ENCODE measurements at places on chromosomes 7 and 10.

DNA sequence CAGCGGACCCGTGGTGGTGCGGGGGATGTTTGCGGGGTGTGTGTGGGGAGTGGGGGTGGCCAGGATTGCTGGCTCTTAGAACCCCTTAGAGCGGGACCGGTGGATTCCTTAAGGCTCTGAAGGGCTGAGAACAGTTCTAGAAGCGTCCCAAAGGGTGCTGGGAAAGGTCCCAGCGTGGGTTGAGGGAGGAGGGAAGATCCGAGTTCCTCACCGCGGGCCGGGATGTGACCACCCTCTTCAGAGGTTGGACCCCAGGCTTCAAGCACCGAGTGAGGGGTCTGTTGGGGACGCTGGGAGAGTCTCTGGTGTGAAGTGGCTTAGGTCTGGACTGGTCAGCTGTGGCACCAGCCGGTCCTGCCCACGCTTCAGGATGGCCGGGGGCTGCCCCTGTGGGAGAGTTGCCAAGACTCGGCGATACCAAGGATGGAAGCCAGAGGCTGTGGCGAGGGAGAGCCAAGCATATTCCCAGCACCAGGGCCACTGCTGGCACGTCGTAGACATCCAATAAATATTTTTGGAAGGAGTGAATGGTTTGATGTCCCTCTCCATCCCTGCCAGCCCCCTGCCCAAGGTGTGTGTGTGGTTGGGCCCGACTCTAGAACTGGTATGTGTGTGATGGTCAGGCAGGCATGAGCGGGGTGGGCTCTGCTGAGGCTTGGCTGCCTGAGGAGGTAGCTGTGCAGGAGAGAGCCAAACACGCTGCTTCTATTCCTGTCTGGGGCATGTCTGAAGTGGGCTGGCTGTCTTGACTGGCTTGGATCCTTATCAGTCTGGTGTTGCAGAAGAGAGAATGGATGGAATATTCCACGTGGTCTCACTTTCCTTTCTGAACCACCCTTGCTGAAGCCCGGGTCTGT is 19.2 kb downstream of the ZNF775 start:
- no peak for DNase-seq

DNA sequence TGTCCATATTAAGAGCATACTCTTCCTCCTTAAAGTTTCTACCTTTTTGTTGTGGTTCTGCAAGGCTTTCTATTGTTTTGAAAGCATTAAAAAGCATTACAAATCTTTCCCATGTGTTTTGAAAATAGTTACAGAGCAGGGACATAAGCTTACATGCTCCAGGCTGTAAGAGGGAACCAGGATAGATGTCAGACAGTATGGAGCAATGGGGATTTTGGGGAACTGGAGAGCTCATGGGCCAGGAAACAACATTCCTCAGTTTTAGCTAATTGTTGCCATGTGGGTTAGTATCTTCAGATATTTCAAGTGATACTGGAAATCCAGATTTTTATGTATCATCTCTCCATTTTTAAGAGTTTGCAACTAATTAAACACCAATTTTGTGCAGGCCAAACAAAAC is 3.5 kb downstream of the MDFIC start:
- DNase-seq = no peak

DNA sequence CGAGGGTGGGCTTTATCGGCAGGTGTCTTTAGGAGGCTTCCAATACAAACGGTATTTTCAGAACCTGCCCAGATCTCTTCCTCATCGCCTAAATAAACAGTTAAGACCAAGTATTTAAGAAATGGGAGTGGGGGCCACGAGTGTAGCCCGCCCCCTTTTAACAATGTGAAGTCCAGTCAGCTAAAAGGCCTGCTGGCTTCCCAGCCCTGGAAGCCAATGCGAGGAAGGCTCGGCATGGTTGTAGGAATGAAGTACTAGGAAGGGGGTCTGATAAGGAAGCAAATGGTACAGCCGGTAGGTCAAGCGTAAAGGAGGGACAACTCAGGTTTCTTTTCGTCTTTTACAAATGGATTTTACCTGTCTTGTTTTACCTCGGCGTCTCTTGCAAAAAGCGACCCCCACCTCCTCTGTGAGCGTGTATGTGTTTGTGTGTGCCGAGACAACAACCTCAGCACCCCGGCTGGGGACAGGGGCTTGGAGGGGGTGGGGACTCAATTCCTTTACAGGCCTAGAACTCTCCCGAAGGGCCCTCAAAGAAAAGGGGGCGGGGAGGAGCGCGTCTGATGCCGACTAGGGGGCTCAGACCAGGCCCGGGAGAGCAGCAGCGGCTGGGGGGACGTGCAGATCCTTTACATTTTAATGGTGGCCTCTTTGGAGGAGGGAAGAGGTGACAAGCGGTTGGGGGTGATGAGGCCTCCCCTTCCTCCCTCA is 147.6 kb downstream of the GPR85 start:
- DNase-seq = peak; percentile 14

GRCh38 chr10:22570234-22570633 is 144.1 kb downstream of the PIP4K2A start:
- DNase-seq = no peak

- DNase-seq = no peak
These were observed 220.7 kb upstream of the GLI3 start for GRCh38 chr7:42457663-42458062.

GRCh38 chr7:664997-665735 is 61.3 kb upstream of the DNAAF5 start:
- DNase-seq = no peak

- no peak for DNase-seq
These were observed 194.9 kb downstream of the KCNMA1 start for GRCh38 chr10:77442699-77443189.

DNA sequence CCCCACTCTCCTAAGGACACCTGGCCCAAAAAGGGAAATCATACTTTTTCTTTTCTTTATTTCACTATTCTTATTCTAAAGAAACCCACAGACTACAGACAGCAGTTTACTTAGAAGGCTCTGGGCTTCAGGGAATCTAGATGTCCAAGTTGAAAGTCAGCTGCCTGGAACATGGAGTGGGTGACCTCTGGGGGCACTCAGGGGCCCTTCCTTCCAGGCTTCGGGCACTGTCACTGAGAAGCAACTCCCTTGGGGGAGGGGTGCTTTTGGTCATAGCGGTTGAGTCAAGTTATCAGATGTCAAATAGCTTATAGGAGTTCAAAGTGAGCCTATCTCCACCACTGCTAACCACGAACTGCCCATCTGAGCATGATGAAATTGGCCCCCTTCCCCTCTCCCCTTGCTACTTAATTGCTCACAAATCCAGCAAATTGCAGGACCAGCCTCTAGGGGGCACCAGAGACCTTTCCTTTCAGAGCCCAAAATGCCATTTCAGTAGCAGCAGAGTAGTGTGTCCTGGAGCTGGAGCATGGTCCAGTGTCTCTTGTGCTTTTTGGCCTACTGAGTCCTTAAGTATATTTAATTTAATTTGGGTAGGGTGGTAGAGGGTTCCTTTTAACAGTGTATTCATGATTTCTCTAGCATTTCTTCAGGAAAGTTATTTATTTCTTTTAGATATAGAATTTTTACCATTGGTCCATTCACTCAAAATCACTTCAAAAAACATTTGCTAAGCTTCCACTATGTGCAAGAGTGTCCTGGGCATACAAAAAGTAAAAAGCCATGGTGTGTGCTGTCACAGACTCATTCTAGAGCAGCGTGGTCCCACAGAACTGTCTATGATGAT is 463.8 kb downstream of the KCNMA1 start:
- peak; percentile 53 for DNase-seq

- no peak for DNase-seq
These were observed 135.6 kb upstream of the RET start for GRCh38 chr10:42941295-42941644.

DNA sequence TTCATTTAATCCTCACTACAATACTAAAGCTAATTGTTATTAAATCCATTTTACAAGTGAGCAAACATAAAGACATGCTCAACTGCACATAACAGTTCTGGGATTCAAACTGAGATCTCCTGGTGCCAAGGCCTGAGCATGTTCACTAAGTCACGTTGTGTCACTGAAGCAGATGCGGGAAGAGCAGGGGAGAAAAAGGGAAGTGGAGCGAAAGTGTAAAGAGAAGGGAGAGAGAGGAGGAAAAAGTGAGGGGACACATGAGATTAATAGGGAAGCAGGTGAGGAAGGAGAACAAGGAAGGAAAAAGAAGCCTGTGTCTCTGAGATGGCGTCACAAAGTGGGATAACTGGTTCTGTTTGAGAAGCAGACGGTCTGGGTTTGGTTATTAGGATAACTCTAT is 38.9 kb upstream of the KAT6B start:
- DNase-seq = no peak

- no peak for DNase-seq
These were observed 40.6 kb downstream of the PYROXD2 start for GRCh38 chr10:98374217-98374985.

GRCh38 chr10:98338896-98339295 is 70.9 kb upstream of the LOXL4 start:
- DNase-seq = no peak

DNA sequence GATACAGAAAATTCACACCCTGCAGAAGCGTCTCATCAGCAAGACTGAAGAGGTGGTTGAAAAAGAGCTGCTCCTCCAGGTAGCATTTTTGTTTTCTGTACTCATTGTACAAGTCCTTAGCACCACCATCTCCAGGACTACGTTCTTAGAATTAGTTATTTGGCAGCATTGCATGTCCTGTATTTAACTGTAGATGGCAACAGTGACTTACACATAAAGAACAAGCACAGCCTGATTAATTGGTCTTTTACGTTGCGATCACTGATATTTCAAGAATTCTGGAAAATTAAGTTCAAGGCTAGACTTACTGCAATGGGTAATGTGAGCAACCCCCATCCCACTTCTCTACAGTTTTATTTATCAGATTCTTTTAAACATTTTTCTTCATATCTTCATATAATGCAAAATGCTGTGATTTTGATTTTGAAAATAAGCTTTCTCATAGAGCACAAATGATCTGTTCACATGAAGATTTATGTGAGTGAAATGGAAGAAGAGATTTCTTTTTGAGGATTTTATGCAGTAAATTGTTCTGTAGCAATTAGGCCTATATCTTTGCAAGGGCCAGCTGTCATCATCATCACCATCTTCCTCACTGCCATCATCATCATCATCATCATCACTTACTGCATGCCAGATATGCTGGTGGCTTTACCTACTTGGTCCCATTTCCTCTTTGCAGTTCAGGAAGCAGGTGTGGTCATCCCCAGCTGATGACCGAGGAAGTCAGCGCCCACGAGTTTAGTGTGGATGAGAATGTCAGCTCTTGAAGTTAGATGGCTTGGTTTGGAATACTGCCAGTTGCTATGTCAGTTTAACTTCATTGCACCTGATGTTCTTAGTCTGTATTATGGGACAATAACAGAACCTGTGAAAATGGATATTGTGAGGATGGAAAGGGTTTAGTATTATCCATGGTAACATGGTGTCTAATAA is 53.4 kb downstream of the CFAP58 start:
- no peak for DNase-seq

DNA sequence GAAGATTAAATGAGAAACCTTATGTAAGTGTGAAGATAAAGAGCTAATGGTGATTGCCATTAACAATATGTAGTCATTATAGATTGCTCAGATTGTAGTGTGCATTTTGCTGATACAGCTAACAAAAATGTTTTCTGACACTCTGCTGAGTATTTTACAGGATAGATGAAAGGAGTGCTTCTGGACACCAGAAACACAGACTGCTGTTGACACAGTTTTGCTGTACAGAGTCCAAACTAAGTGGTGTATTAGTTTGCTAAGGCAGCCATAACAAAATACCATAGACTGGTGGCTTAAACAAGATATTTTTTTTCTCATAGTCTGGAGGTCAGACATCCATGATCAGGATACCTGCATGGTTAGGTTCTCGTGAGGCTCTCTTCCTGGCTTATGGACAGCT is 2.2 kb downstream of the SMC3 start:
- DNase-seq = no peak

GRCh38 chr10:8130973-8131911 is 76.8 kb downstream of the GATA3 start:
- no peak for DNase-seq

DNA sequence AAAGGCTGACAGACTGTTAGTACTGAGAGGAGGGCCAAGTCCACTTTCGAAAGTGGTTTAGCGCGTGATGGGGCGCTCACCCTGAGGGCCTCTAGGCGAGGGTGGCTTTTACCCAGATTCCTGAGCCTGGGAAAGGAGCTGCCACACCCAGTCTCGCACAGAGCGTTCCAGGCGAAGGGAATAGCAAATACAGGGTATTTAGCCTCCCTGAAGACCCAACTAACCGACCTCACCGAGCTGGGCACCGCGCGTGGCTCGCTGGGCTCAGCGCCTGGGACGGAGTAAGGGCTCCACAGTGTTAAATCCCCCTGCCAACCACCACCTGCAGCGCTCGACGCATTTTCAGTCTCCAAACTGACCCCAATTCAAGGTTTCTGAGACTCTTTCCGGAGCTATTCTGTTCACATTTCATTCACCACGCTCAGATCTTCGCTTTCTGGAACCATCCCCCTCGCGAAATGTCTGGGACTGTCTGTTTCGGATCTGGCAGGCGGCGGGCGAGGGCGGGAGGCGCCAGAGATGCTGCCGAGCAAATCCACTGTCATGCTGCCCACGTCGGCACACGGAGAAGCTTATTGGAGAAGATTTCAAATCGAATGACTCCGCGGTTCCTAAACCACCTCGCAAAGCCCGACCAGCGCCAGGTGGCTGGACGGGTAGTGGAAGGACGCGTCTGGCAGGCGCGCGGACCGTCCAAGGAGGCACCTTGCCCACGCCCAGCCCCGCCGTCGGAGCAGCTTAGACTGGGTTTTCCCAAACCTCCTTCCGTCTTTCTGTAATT is 1.4 kb upstream of the OSBPL3 start:
- peak; percentile 24 for DNase-seq

DNA sequence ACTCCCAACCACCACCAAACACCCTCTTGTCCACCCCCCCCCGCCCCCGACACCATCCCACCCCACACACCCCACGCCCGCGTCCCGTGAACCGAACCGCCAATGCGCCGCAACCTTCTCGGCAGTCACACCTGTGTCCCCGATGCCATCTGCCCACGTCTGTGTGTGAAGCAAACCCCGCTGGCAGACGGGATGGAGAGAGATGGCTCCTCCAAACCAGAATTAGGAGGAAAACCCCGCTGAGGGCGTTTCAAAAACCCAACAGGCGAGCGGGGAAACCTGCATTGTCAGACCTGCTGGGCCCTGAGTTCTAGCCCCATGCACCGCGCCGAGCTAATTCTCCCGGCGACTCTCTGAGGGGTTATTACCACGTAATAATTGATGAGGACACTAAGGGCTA is 28.6 kb upstream of the KCNK18 start:
- DNase-seq = no peak

DNA sequence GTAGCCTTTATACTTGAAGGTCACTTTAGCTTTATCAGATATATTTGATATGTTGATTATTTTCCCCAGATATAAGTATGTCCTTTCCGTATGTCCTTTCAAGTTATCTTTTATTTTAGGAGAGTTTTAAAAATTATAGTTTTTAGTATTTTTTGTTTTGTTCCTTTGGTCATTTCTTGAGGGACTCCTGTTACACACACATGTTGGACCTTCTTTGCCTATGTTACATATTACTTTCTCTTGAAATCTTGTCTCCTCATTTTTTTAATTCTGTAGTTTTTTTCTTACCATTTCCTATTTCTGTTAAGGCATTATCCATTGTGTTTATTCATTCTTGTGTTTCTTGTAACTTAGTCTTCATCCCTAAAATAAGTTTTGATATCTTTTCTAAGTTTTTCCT is 23.9 kb downstream of the GLCCI1 start:
- no peak for DNase-seq
